ENCODE measurements at places on chromosomes 13 and 19.
A peak's percentile ranks its signal among the peaks of the same experiment; 100 is the strongest.

- no peaks in the 10 kb centered on the region for H3K36me3 ChIP-seq
- H3K4me1 ChIP-seq, result peaks cover 7% of the 10 kb centered on the region
- H3K27ac ChIP-seq, result no peak overlapping the region
- no peak overlapping the region for H3K4me3 ChIP-seq
- peaks cover 43% of the 10 kb centered on the region for H3K27me3 ChIP-seq
Measured at GRCh38 chr13:75222031-75222430, 259.9 kb downstream of the TBC1D4 start.

- peaks cover 70% of the 10 kb centered on the region for H3K36me3 ChIP-seq
- no peak for ATAC-seq
- H3K4me1 ChIP-seq, result no peaks in the 10 kb centered on the region
- H3K27me3 ChIP-seq, result no peaks in the 10 kb centered on the region
- H3K4me3 ChIP-seq, result no peak overlapping the region
- H3K27ac ChIP-seq, result no peak overlapping the region
Measured at GRCh38 chr13:73693215-73693614, 441.0 kb downstream of the KLF12 start.

DNA sequence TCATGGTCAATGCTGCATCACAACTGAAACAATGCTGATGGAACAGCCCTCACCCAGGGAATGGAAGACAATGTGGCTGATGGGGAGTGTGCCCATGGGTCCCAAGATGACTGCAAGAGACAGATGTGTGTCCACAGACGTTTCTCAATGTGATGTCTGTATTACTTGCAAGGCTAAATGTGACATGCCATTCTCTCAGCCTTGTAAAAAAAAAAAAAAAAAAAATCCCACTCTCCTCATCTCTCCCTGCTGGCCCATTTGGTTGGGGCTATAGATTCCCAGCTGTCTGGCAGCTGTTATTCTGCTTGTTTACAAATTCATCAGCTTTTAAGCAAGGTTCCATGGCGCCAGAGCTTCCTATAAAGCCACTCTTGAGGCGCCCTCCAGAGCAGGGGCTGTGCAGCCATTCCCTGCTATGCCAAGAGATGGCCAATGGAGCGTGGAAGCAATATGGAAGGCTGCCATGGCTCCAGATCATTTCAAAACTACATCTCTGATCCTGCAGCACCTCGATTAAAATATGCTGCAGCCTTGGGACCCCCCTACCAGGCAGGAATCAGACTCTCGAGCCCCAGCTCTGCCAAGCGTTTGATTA is 294.8 kb downstream of the FOXO1 start:
- H3K4me1 ChIP-seq, result peaks cover 44% of the 10 kb centered on the region
- peaks cover 10% of the 10 kb centered on the region for H3K36me3 ChIP-seq
- ATAC-seq, result no peak
- no peaks in the 10 kb centered on the region for H3K27me3 ChIP-seq

- H3K4me1 ChIP-seq, result no peaks in the 10 kb centered on the region
- H3K27ac ChIP-seq, result no peak overlapping the region
- no peak overlapping the region for H3K4me3 ChIP-seq
- H3K27me3 ChIP-seq, result no peaks in the 10 kb centered on the region
- ATAC-seq, result no peak
Measured at GRCh38 chr13:56720841-56721240, 419.9 kb upstream of the PRR20A start.

DNA sequence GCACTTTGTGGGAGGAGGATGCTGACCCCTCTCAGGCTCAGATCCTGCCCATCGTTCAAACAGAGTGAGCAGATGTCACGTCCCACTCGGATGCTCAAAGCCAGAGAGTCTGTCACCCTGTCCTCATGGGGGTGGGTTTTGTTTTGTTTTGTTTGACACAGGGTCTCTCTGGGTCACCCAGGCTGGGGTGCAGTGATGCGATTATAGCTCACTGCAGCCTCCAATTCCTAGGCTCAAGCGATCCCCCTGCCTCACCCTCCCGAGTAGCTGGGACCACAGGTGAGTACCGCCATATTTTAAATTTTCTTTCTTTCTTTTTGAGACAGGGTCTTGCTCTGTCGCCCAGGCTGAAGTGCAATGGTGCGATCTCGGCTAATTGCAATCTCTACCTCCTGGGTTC is 4.0 kb downstream of the ADGRE2 start:
- H3K27ac ChIP-seq, result no peak overlapping the region
- peaks cover 45% of the 10 kb centered on the region for H3K27me3 ChIP-seq
- H3K4me1 ChIP-seq, result peaks cover 27% of the 10 kb centered on the region
- ATAC-seq, result no peak

DNA sequence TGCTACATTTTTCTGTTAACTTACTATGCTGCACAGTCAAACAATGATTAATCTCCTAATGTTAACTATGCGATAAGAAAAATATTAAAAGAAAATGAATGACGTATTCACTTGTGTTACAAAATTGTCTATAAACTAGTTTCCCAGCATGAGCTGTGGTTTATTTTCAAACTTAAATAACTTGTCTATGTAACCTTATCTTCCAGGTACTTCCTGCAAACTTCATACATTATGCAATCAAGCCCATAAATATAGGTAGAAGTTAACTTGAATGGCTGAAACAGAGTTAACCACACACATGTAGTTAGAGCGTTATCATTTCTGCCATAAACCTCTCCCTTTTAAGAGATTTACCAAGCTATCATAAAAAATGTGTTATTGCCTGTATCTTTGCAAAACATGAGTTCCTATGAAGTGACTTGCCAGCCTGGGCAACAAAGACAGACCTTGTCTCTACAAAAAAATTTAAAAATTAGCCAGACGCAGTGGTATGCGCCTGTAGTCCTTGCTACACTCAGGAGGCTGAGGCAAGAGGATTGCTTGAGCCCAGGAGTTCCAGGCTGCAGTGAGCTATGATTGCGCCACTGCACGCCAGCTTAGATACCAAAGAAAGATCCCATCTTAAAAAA is 17.7 kb upstream of the KLF5 start:
- no peak overlapping the region for H3K4me3 ChIP-seq
- H3K36me3 ChIP-seq, result no peaks in the 10 kb centered on the region
- H3K4me1 ChIP-seq, result no peaks in the 10 kb centered on the region
- H3K27ac ChIP-seq, result no peak overlapping the region

DNA sequence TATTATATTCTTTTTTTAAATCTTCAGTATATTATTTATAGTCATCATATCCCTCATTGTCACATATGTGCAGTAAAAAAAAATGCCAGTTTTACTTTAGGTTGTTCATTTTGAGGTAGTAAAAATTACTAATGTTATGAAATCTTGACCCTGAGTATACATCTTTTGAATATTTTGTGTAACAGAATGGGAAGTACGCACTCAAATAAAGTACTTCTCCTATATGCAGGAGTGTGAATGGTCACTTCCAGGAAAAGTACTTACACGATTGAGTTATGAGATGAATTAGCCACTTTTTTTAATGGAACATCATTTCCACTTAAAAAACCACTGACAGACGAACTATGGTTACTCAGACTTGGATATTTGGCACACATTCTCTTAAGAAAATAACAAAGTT is 58.5 kb downstream of the C13orf42 start:
- H3K27me3 ChIP-seq, result no peaks in the 10 kb centered on the region
- no peaks in the 10 kb centered on the region for H3K4me1 ChIP-seq
- H3K36me3 ChIP-seq, result no peaks in the 10 kb centered on the region
- no peak overlapping the region for H3K27ac ChIP-seq
- no peak overlapping the region for H3K4me3 ChIP-seq

- no peak overlapping the region for H3K27ac ChIP-seq
- H3K36me3 ChIP-seq, result no peaks in the 10 kb centered on the region
- peak; percentile 43 for ATAC-seq
- H3K4me3 ChIP-seq, result no peak overlapping the region
- H3K27me3 ChIP-seq, result peaks cover 22% of the 10 kb centered on the region
Measured at GRCh38 chr13:28347456-28348371, 147.2 kb downstream of the FLT1 start.

Data from stimulated activated memory B cell treated with anti-CD40 and anti-IgM and Interleukin-4, amounts not matched to agents 10 μg/mL and 1 μg/mL and 100 μg/mL, for 72 hours (primary cell).